Fibroblast of the aortic adventitia (primary cell): ENCODE measurements at places on chromosomes 12 and 14.

DNA sequence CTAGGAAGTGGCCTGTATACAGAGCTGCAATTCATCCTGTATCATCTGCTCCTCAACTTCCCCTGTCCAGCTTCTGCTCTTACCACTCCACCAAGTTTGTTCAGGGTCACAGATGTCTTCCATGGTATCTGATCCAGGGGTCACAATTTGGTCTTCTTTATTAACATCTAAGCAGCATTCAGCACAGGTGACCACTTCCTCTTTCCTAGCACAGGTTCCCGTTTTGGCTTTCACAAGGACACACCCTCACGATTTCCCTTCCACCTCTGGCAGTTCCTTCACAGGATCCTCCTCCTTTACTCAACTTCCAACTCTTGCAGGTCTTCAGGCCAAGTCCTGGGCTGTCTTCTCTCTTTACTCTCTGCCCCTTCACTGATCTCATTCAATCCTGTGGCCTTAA is 93.6 kb downstream of the TTC7B start:
- no peak for DNase-seq

- no peak for DNase-seq
These were observed 7.0 kb downstream of the MLF2 start for GRCh38 chr12:6745741-6746525.

DNA sequence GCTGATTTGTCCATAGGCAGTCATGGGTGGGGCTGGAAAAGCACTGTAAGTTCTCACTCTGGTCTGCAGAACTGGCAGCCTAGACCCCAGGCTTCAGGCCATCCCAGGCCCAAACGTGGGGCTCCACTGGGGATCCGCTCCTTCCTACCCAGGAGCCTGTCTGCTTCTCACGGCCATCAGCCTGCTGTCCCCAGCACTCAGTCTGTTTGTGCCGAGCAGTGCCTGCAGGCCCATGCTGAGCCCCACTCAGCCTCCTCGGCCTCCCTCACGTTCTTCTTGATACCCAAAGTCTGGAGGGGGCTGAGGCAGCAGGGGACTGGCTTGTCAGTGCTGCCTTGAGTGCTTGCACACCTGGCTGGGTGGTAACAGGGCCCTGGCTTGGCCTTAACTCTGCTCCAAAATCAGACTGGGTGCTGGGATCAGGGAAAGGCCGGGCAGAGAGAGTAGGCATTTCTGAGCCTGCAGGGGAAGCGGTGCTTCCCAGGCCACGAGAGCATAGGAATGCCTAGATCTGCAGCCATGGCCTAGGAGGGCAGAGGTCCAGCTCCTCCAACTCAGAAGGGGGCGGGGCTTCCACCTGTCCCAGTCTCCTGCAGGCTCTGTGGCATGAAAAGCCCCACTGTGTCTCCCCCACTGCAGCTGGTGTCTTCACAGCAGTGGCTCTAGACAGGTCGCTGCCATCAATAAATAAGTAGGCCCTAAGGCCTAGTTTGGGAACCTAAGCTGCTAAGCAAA is 772.4 kb upstream of the FBXO33 start:
- DNase-seq: no peak

DNA sequence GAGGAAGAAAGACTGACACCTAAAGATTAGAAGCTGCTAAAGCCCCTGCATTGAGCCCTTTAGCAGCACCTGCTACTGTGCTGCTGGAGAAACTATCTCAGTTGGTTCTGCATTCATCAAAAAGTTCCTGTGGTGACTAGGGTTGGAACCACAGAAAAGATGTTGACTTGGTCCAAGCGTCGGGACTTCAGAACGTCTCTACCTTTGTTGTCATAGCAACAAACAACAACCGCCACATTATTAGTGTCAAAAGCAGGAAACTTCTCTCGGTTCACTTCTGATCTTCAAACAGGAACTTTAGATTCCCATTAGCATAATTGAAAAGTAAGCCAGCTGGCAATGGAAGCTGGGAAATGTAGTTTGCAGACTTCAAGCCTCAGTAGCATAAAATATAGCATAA is 368.0 kb downstream of the SEC23A start:
- DNase-seq: no peak
